Lung (tissue), 17 donors: ENCODE measurements at places on chromosomes 3 and 15. TPM values are rescaled to one million over a fixed set of nuclear protein-coding genes. Genes with fewer than 3 reads are reported as not detected.

Gene CSPG4
- polyA plus RNA-seq, result 8.5 TPM

Gene ZNF620
- 3.0 TPM for polyA plus RNA-seq

Gene IGSF10
- 25.1 TPM for polyA plus RNA-seq

Gene TJP1
- 23.0 TPM for polyA plus RNA-seq

Gene SLC26A6
- 16.3 TPM for polyA plus RNA-seq

Gene MOBP
- polyA plus RNA-seq, result 0.17 TPM

Gene FAM227B
- 2.2 TPM for polyA plus RNA-seq
